Activated CD8-positive, alpha-beta memory T cell treated with anti-CD3 and anti-CD28 coated beads for 1 hour (primary cell): ENCODE measurements at places on chromosomes 5 and 9.

DNA sequence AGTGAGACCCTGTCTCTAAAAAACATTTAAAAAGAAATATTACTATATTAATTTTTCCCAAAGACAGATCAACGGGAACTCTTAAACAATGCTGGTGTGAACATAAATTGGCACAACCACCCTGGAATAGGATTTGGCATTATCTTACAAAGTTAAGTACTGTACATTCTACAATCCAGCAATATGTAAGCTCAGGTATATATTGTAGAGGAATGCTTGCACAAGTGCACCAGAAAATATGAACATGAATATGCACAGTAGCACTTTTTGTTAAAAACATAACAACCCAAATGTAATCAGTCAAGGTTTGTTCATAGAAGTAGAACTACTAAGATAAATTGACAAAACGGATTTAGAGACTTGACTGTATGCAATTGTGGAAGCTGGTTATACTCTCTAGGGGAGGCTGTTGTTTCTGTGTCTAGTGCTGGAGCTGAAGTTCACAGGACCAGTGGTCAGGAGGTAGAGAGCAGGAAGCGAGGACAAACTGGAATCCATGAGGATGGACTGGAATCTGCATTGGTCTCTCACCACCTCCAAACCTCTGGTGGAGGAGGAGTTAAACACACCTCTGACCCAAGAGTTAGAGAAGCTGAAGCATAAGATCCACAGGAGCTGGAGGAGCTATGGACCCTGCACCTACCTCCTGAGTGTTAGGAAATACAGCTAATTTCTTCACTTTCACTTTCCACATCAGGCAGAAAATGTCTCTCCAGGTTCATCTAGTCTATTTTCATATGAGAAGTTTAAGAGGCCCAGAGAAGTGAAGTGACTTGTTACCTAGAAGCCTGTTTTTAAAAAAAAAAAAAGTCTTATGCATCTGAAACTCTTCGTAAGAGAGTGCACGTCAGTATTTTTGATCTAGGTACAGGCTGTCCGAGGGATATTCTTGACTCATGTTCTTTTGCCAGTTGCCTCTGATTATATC, 20.3 kb upstream of the RIC1 start:
- DNase-seq: no peak

- no peak for DNase-seq
Observed at GRCh38 chr5:115097236-115097635, 72.5 kb downstream of the TRIM36 start.

- no peak for DNase-seq
Observed at GRCh38 chr5:53407373-53407772, 73.1 kb upstream of the FST start.

DNA sequence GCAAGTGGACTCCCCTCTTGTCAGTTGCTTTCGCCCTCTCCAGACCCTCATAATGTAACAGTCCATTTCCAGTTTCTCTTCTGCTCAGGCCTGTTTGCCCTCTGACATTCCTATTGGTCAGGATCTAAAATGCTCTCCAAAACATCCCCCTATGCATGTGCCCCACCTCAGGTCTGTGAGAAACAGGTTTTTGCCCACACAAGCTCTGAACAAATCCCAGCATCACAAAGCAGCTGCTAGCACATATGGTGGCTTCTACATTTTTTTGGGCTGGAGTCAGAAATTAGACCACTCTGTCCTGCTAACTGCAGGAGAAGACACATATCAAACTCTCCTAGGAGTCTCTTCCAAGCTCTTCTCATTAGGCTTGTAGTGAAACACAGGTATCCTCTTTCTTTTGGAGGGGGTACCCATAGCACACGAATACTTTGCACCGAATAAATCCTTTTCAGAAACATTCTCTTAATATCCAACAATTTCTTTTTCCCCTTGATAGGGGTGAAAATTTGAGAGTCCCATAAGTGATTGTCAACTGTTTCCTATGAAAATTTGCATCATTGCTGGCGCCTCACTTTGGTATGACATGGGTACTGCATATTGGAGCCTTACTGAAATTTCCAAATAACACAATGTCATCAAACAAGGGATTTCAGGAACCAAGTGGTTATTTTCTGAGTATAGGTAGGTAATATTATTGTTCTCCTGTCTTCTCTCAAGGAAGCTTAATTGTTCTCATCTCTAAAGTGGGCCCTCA, 19.3 kb upstream of the HSPA9 start:
- no peak for DNase-seq

- DNase-seq: peak; percentile 61
Observed at GRCh38 chr5:42950456-42951292, 89.4 kb downstream of the ANXA2R start.

GRCh38 chr5:156486394-156487238, 159.7 kb downstream of the SGCD start:
- DNase-seq: no peak

GRCh38 chr9:128245421-128246151, 30.2 kb downstream of the GOLGA2 start:
- DNase-seq: no peak

DNA sequence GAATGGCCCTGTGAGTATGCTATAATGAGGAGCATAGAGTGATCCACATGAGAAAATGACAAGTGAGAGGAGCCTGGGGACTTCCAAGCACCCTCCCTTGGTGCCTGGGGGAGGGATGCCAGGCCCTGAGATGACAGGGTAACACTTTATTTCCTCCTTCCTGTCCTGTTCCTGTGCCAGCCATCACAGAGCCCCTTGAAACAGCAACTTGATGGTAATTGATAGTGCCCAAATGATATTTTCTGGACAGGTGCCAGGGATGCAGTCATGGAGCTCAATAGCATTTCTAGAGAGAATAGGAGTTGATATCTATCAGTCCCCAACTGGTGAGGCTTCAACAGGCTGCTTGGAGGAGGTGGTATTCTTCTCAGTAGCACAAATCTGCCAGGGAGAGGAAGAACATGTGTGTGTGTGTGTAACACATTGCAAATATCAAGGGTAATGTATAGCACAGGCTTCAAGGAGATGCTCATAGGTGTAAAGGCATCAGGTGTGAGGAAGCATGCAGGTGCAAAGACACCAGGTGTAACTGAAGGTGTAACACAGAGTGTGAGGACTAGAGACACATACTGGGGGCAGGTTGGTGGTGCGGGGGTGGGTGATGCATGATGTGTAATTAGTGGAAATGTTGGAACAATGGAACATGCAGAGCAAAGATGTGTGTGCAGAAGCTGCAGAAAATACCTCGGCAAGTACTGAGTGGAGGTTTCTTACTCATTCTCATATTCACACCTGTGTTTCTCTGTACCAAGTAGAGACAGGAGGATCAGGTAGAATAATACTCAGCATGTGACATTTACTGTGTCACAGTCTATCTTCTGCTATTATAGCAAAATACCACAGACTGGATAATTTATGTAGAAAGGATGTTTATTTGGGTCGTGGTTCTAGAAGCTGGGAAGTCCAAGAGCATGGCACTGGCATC, 18.1 kb upstream of the WWC1 start:
- no peak for DNase-seq

DNA sequence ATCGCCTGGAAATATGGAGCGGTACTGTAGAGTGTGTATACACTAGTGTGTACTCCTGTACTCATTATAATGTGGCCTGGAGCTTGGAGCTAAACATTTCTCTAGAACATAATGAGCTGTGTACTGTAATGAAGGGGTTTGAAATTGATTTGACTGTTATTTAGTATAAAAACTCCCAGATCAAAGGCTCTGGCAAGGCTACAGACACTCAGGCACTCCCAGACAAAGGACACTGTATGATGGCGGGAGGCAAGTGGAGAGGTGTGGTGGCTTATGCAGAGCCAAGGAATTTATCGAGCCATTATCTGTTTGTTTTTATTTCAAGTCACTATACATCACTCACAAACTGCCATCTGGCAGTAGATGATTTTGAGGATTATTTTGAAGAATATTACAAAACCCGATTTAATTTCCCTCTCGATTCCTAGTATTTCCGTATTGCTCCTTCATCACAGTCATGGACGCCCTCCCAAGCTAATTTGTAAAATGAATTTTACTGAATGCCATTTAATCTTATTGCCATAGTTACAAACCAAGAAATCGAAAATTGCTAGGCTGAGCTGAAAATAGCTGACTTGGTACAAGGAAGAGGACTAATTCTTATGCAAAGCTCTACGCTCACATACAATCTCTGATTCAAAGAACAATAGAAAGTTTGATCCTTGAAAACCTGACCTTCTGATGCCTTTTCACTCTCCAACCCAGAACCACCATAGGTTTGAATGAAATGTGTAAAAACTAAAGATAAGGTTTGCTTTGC, 240.2 kb upstream of the SEMA6A start:
- DNase-seq: no peak
